ENCODE measurements at places on chromosomes 13 and 19.

- no peak for DNase-seq
These were observed 36.8 kb downstream of the N4BP2L1 start for GRCh38 chr13:32391101-32391619.

GRCh38 chr13:83057119-83057518, 825.2 kb downstream of the SLITRK1 start:
- DNase-seq, result peak; percentile 66

DNA sequence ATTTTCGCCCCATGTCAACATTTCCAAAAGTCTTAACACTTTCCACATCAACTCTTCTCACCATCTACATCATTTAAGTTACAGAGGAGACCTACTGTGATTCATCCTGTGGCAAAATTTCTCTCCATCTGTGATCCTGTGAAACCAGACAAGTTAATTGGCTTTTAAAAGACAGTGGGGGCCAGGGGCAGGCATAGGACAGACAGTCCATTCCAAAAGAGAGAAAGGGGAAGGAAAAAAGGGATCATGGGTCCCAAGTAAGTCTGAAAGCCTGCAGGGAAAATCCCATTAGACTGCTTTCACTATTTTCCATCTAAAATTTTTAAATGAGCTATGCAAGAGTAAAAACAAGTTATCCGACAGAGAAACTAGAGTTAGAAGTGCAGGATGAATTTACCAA, 121.0 kb downstream of the MRPL57 start:
- peak; percentile 40 for DNase-seq

DNA sequence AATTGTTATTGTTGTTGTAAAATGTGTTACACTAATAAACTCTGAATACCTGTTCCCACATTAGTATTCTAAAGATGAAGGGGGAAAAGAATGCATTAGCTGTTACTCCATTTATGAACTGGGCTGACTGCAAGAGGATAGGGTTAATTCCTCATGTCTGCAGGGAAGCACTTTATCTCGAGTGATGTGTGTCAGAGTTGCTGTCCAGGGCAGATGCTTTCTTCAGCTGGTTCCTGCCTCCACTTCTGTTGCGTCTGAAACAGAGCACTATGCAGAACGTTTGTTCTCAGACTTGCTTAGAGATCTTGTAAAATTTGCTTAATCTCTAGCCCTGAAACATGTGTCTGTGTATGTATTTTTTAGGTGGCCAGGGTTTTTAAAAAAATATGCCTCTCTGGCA, 318.8 kb downstream of the SPRY2 start:
- DNase-seq, result no peak

DNA sequence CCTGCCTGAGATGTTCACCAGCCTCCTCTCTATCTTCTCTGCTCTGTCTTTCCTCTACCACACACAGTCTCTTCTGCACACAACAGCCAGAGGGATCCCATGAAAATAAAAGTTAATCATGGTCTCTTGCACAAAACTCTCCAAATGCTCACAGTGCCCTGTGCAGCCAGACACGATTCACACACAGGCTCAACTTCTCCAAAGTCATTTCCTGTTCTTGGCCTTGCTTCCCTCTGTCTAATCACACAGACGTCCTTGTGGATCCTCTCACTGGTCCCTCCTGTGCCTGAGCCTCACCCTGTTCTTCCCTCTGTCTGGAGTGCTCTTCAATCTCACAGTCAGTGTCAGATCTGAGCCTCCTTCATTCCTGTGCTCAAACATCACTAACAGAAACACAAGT, 7.8 kb downstream of the SIGLEC12 start:
- DNase-seq, result no peak

- DNase-seq, result peak; percentile 55
These were observed 50.8 kb downstream of the ZAR1L start for GRCh38 chr13:32264407-32264806.

- DNase-seq, result no peak
These were observed 4.3 kb upstream of the LRFN3 start for GRCh38 chr19:35931874-35932202.

DNA sequence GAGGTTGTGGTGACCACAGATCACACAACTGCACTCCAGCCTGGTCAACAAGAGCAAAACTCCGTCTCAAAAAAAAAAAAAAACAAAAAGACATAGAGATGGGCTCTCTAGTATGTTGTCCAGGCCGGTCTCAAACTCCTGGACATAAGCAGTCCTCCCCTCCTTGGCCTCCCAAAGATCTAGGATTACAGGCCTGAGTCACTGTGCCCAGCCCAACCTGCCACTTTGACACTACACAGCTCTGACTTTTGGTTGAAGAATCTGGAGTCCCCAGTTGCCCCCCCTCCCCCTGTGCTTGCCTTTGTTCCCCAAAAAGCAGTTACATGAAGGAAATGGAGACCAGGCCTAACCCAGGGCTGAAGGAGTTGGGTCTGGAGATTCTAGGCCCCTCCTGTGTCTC, 12.9 kb downstream of the CARM1 start:
- DNase-seq, result peak; percentile 80

GRCh38 chr13:45994752-45995151, 57.8 kb downstream of the ZC3H13 start:
- DNase-seq, result no peak

- peak; percentile 4 for DNase-seq
These were observed 26.9 kb downstream of the CDK8 start for GRCh38 chr13:26280822-26281221.

- DNase-seq, result no peak
These were observed 854.6 kb upstream of the MIR17HG start for GRCh38 chr13:90492872-90493271.

DNA sequence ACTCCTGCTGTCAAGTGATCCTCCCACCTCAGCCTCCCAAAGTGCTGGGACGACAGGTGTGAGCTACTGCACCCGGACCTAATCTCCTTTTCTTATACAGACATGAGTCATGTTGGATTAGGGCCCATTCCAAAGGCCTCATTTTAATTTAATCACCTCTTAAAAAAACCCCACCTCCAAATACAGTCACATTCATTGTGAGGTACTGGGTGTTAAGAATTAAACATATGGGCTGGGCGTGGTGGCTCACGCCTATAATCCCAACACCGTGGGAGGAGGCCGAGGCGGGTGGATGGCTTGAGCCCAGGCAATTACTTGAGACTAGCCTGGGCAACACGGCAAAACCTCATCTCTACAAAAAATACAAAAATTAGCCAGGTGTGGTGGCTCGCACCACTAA, 46.6 kb downstream of the PIN1 start:
- DNase-seq, result no peak

GRCh38 chr13:114019367-114019766, 45.5 kb upstream of the C13orf46 start:
- peak; percentile 25 for DNase-seq

DNA sequence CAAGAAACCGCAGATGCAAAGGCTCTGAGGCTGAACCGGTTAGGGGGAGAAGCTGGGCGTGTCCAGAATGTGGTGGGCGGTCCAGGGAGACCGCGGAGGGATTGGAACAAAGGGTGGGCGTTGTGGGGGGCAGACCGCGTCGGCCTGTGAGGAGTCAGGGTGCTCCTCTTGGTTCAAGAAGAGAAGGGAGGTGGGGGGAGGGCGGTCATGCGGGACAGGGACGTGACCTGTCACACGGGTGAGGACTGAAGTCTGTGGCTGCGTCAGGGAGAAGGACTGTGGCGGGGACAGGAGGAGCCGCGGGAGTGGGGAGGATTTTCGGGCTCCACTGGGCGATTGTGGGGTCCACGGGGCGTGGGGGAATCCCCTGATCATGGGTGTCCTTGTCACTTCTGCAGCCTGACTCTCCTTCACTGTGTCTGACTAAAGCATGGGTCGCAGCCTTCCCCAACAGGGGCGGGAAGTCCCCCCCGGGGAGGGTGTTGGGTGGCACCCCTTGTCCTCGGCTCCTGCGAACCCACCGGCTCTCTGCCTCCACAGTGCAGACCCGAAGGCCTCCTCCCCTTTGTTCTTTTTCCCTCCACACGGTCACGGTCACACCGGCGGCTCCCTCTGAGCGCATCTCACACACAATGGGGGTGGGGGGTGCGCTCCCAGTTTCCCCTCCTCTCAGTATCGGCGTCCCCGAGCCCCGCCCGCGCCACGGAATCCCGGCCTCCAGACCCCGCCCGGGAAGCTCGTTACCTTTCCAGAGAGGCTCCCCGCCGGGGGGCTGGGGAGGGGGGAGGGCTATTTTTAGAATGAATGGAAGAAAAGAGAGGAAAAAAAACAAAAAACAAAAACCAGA, 16.4 kb upstream of the KCNN1 start:
- no peak for DNase-seq

DNA sequence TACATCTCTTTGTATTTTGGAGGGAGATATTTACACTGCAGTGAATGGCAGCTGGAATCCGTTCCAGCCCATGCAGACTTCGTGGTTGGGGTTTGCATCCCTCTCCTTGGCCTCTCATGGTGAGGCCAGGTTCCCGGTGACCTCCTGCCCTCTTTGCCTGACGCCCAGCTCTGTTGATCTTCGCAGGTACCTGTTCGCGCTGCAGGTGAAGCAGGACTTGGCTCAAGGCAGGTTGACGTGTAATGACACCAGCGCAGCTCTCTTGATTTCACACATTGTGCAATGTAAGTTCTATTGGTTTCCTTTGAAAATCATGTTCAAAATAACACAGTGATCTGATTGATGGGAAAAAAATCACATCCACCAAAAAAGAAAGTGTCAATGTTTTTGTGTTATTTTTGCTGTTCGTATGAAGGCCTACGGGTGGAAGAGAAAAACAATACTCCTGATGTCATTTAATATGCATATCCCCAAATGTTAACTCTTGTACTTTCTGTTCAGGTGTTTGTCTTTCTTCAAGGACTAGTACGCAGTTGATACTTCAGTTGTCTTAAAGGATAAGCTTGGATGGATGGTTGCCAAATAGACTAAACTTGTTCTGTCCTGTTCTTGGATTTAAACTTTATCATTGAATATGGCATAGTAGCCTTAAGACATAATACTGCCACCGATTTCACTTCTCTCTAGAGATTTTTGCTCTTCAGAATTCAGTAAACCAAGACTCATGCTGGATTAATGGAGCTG, 199.1 kb downstream of the STK24 start:
- no peak for DNase-seq

- DNase-seq, result peak; percentile 8
These were observed 62.0 kb downstream of the MICU2 start for GRCh38 chr13:21541980-21542379.

- DNase-seq, result no peak
These were observed 482.0 kb downstream of the UQCRFS1 start for GRCh38 chr19:28730791-28731512.

GRCh38 chr19:28297586-28298157, 915.3 kb downstream of the UQCRFS1 start:
- DNase-seq, result no peak

- DNase-seq, result peak; percentile 71
These were observed at the start of gene UBE2M for GRCh38 chr19:58558066-58558622. UBE2M (minus strand) TSS chr19:58558611; CDS start chr19:58558381, 230 bp downstream.

- no peak for DNase-seq
These were observed 10.6 kb upstream of the LRRC25 start for GRCh38 chr19:18408053-18408476.

DNA sequence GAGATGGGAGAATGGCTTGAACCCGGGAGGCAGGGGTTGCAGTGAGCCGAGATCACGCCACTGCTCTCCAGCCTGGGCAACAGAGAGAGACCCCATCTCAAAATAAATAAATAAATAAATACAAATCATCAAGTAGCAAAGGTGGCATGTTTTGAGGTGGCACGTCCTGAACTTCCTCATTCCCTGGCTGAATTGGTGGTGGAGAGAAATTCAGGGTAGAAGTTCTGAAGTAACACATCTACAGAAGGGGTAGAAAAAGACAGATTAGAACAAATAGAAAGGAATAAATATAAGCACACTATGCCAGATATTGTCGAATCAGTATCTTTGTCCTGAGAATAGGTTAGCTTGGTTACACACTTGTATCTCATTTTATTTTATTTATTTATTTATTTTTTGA, 6.3 kb downstream of the IFI30 start:
- no peak for DNase-seq

DNA sequence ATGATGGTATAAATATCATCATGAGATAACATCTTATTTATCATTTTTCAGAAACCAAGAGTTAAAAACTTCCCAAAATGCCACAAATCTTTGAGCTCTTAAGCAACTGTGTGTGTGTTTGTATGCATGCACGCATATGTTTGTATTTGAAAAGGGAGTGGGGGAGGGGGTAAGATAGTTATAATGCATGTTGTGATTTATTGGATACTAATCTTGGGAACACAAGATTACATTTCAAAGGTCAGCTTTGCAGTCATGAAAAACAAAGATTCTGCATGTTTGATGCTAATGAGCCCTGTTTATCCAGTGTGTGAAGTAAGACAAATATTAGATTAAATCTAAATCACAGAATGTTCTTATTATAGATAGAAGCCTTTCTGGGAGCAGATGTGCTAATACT, 355.9 kb downstream of the DCT start:
- DNase-seq, result no peak

GRCh38 chr19:28297036-28297435, 915.9 kb downstream of the UQCRFS1 start:
- DNase-seq, result no peak

- DNase-seq, result no peak
These were observed 215.1 kb downstream of the PCDH17 start for GRCh38 chr13:57846600-57847173.

DNA sequence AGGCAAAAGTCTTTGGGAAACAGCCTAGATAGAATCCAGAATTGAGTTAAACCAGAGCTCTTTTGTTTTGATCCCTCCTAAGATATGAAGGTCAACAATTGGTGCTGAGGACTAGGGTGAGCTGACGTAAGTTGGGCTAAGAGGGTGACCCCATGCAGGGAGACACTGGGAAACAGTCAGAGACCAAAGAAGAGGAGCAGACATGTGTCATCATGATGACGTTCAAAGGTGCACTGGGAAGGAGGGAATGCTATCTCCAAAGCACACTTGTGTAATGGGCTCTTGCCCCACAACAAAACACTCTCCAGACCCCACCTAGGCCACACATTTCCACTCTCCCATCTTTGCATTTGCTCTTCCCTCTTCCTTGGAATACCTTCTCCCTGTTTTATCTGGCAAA, 481.4 kb downstream of the COG6 start:
- no peak for DNase-seq

DNA sequence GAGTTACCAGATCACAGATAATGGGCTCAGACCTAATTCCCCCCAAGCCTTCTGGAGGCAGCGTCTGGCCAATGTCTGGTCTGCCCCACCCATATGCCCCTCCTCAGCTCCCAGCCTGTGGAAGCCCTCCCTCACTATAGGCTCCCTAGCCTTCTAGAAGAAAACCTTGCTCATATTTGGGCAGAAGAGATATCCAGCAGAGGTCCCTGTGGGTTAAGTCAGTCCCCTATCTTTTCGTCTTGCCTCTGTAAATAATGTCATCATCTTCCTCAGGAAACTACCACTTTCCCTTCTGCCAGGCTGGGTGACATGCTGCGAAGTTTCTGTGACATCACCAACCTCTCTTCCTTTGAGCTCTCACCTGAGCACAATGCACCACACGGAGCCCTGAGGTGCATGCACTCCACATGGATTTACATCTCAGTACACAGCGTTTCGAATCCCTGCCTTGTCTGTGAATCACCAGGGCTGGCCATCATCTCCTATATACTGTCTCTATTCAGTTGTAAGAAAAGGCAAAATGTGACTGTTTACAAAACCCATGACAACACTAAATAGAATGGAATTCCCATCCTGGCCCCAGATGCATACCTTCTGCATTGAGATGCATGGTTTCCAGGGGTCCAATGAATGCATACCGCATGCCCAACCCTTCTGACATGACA, 112.8 kb downstream of the CRYL1 start:
- peak; percentile 9 for DNase-seq

- no peak for DNase-seq
These were observed 15.4 kb downstream of the TMEM161A start for GRCh38 chr19:19122902-19123301.

- DNase-seq, result no peak
These were observed 36.6 kb upstream of the POMP start for GRCh38 chr13:28622286-28622685.

- DNase-seq, result no peak
These were observed 3.0 kb downstream of the ZNF490 start for GRCh38 chr19:12607631-12608030.

Measured in EH (cell line).